H4 (cell line): ENCODE measurements at places on chromosomes 2 and 18. TPM values are rescaled to one million over a fixed set of nuclear protein-coding genes. Genes with fewer than 3 reads are reported as not detected.

- DNase-seq: peak; percentile 21
Measured at GRCh38 chr18:10040287-10041011, 126.6 kb downstream of the VAPA start.

GRCh38 chr2:235810846-235811245, 317.0 kb downstream of the AGAP1 start:
- DNase-seq: no peak

GRCh38 chr2:123566291-123566946, 458.7 kb upstream of the CNTNAP5 start:
- DNase-seq: no peak

Gene PPP1R1C
- total RNA-seq: 3.3 TPM in 2 replicates

- DNase-seq: no peak
Measured at GRCh38 chr2:133253793-133254192, 314.5 kb downstream of the NCKAP5 start.
